Colonic mucosa (tissue), 4 donors: ENCODE measurements at places on chromosomes 12 and 14. TPM values are rescaled to one million over a fixed set of nuclear protein-coding genes. Genes with fewer than 3 reads are reported as not detected.

The SERPINA3 gene
- total RNA-seq, result 11.8 TPM

The KRT73 gene
- total RNA-seq, result not detected

The PLA2G1B gene
- 5.0 TPM for total RNA-seq

The PAX9 gene
- 0.77 TPM for total RNA-seq

The ACOT6 gene
- total RNA-seq, result not detected

The NELL2 gene
- total RNA-seq, result 2.1 TPM

The KRT6C gene
- total RNA-seq, result not detected

The ACTR6 gene
- total RNA-seq, result 37.7 TPM

The NKX2-1 gene
- not detected for total RNA-seq

The PTCSC3 gene
- total RNA-seq, result not detected

The TAS2R42 gene
- total RNA-seq, result not detected

The TDG gene
- 24.0 TPM for total RNA-seq

The FGF6 gene
- not detected for total RNA-seq

The GAS2L3 gene
- total RNA-seq, result 56.0 TPM

The CEBPE gene
- not detected for total RNA-seq

The MIP gene
- not detected for total RNA-seq

The MYO1A gene
- total RNA-seq, result 273 TPM

The MAX gene
- 91.1 TPM for total RNA-seq

The B3GNT4 gene
- 1.7 TPM for total RNA-seq

The HVCN1 gene
- 2.1 TPM for total RNA-seq

The UBE3B gene
- 52.0 TPM for total RNA-seq

The CIDEB gene
- total RNA-seq, result 7.7 TPM

The BBOF1 gene
- total RNA-seq, result 2.8 TPM

The SIX6 gene
- not detected for total RNA-seq

The ERP27 gene
- total RNA-seq, result 2.1 TPM

The SYT1 gene
- 0.94 TPM for total RNA-seq

The ISCA2 gene
- 43.1 TPM for total RNA-seq

The RDH12 gene
- total RNA-seq, result not detected

The KRT82 gene
- total RNA-seq, result not detected

The FLVCR2 gene
- 10.8 TPM for total RNA-seq

The A2M gene
- 201 TPM for total RNA-seq

The CBX5 gene
- total RNA-seq, result 77.5 TPM

The PMCH gene
- total RNA-seq, result not detected
